ENCODE measurements at places on chromosomes 7 and 10.

- DNase-seq, result no peak
Observed at GRCh38 chr7:137084607-137085380, 216.3 kb downstream of the CHRM2 start.

- DNase-seq, result no peak
Observed at GRCh38 chr7:96061844-96062243, 260.1 kb downstream of the SLC25A13 start.

DNA sequence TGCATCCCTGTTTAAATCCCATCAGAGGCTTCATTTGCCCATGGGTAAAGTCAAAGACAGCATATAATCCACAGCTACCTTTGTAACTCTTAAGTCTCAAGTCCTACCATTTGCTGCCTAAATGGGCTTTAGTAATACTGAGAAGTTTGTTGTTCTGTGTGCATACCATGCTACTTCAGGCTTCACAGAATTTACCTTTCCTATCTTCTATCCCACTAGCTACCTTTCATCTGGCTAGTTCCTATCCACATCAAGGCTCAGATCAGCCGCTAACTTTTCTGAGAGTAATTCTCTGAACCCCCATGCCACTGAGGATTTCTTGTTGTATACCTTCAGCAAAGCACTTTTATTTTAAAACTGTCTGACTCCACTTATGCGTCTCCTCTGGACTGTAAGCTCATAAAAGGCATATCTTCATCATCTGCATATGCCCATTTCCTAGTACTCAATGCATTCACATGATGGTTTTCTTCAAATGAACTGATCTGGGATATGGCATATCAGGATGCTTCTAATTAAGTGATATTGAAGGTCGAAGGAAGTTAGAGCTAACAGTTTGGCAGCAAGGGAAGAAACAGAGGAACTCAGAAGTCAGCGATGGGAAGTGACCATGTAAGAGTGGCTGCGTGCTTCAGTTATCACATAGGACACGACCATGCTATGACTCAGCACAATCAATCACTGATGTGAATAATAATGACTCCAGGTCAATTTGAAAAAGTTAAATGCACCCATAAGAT is 283.9 kb upstream of the DKK1 start:
- DNase-seq, result no peak

GRCh38 chr7:43138710-43139109 is 26.3 kb downstream of the HECW1 start:
- DNase-seq, result no peak

GRCh38 chr7:41566581-41566980 is 136.3 kb downstream of the INHBA start:
- no peak for DNase-seq

DNA sequence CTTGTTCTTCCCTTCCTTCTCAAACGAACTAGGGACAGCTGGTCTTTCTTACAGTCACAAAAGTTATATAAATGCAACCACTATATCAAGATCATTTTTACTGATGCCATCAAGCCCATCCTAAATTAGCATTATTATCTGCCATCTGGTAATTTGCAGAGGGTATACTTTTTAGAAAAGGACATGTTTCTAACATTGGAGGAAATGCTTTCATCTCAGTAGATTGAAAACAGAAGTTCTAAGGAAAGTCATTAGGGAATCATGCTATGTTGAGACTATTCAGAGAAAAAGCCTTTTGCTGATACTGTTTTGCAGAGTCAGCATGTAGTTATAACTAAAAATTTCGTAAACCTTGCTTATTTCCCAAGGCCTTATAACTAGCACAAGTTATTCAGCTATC is 146.7 kb downstream of the WNT2 start:
- no peak for DNase-seq

DNA sequence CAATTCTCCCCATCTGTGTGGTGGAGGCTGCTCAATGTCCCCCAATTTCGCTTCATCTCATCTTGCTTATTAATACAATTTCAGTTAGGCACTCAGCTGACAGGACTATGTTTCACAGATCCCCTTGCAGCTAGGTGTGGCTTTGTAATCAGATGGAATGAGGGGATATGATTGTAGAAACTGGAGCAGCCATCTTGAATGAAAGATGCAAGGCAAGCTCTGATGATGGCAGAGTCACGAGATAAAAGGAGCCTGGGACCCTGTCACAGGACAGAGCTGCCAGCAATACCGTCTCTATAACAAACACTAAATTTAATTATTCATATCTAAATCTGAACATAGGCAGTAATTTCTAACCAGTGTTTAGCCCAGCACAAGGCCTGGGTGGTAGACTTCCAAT is 991 bp upstream of the DLD start:
- no peak for DNase-seq

GRCh38 chr10:116170815-116171250 is 102.2 kb downstream of the GFRA1 start:
- no peak for DNase-seq

- no peak for DNase-seq
Observed at GRCh38 chr7:101608772-101609713, 20.1 kb downstream of the MYL10 start.

DNA sequence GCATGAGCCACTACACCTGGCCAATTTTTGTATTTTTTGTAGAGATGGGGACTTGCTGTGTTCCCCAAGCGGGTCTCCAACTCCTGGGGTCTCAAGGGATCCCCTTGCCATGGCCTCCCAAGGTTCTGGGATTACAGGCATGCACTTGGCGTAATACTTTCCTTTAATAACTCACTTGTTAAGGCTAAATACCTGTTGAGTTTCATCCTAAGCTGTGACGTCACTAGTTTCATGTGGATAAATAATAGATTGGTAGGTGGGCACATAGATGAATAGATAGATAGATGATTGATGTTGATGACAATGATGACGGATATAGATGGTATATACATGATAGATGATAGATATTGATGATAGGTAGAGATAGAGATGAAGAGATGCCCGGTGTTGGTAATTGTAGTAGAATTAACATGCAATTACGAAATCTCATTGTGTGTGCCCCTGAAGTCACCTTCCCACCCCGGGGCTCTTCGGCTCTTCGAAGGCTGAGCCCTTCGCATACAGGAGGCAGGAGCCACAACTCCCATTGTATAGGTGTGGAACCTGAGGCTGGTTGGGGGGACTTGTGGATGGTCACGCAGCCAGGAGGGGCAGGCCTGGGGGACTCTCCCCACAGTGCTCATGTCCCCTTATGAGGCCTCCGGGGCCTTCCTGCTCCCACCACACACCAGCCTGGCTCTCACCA is 2.6 kb downstream of the GRIFIN start:
- DNase-seq, result no peak

DNA sequence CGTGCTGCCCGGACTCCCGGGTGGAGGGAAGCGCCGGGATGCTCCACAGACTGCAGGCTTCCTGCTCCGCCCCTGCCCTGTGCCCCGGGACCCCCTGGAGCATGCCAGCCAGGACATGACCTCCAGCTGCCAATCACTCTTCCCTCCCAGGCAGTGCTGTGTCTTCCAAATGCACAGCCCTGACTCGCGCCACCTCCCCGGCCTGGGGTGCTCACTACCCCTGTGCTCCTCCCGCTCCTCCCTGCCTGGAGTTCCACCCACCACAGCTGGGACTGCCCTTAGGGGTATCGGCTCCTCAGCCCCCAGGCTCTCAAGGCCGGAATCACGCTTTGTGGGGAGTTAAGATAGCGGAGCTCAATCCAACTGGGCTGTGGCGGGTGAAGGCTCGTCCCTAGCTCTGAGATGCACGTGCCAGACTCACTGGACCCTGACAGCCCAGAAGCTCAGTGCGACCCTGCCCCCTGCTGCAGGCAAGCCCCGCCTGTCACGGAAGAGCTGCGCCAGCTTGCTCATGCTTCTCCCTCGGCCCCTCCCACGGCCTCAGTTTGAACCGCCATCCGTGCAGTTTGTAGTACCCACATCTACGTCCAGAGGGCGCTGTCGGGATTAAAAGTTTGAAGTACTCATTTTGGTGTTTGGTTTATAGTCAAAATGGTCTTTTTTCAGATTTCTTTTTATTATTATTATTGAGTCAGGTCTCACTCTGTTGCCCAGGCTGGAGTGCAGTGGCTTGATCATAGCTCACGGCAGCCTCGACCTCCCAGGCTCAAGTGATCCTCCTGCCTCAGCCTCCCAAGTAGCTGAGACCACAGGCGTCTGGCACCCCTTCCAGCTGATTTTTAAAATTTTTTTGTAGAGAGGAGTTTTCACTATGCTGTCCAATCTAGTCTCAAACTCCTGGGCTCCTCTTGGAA is 142.5 kb upstream of the TCERG1L start:
- peak; percentile 13 for DNase-seq

DNA sequence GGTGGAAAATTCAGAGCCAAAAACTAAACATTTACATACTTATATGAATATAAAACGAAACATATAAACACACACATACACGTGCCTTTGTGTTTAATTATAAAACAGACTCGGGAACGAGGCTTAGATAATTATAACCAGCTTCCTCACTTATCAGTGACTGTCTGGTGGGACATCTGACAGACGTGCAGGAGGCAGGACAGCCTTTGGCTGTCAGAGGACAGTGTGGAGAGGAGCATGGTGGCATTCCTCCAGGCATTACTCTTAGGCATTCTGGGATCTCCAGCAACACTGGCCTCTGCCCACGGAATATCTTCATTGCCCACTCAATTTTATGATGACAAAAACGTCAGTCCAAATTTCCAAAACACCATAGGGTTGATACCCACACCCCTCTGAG is 262.2 kb upstream of the NFE2L3 start:
- no peak for DNase-seq

DNA sequence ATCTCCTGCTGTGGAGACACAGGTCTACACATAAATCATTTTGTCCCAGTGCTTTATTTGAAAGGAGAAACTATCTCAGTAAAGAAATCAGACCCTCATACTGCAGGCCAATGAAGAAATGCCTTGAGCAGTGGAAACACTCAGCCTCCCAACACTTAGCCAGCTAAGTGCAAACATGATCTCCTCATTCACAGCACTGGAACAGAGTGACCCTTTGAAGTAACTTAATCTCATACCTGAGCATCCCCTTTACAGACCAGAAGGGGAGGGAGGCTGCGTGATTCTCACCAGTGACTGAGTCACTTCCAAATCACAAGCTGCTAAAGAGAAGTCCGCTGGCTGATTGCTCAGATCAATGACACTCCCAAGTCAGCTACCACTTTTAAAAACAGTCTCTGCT is 4.5 kb downstream of the CHST15 start:
- no peak for DNase-seq

- DNase-seq, result no peak
Observed at GRCh38 chr7:133741078-133741477, 386.1 kb upstream of the LRGUK start.

DNA sequence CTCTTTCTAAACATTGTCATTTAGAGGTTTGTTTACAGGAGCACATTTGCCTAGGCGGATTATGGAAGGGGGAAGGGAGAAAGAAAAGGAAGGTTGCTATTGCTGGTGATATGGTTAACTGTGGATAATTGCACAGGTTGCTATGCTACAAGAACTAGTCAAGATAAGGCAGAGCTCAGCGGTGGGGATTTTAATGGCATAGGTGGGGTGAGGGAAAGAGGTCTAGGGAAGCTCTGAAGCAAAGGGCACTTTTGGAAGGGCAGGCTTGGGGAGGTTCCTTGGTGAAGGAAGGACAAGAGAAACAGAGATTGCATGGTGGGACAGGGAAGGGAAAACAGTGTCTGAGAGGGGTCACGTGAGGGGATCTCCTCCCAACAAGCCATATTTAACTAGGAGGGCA is 19.5 kb downstream of the HYAL4 start:
- DNase-seq, result no peak

DNA sequence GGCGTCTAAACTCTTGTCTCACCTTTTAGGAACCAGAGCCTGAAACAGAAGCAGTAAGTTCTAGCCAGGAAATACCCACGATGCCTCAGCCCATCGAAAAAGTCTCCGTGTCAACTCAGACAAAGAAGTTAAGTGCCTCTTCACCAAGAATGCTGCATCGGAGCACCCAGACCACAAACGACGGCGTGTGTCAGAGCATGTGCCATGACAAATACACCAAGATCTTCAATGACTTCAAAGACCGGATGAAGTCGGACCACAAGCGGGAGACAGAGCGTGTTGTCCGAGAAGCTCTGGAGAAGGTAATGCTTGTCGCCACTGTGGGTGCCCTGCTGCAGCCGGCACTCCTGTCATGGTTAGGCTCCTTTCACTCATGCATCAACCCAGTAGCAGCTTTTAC is 113.1 kb downstream of the ZMYND11 start:
- no peak for DNase-seq

GRCh38 chr7:87156709-87157108 is 4.5 kb downstream of the DMTF1 start:
- DNase-seq, result no peak

- no peak for DNase-seq
Observed at GRCh38 chr10:369684-370448, 234.6 kb downstream of the ZMYND11 start.

DNA sequence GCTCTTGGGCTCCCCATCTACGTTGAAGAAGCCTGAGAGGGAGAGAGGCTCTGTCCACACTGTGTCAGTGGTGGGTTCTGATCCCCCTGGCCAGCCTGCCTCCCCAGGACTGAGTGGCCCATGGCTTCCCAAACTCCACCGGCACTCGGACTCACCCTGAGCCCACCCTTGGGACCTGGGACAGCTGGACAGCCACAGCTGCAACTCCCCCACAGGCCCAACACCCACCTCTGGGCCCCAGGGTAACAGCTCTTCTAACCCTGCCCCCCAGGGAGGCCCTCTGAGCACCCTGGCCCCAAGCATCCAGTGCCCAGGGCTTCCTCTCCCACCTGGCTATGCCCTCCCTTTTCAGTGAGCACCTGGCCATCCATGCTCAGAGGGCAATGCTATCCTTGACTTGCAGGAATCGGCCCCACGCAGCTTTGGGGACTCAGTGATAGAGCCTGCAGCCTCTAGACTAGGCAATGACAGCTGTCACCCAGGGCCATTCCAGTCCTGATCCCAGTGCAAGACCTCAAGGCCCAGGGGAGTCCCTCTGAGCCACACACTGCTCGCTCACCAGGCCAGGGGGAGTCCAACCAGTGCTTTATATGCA is 17.9 kb downstream of the OGDHL start:
- DNase-seq, result no peak

- no peak for DNase-seq
Observed at GRCh38 chr10:33125522-33126517, 167.8 kb upstream of the ITGB1 start.

GRCh38 chr7:149808311-149808710 is 29.9 kb upstream of the ZNF862 start:
- no peak for DNase-seq

- no peak for DNase-seq
Observed at GRCh38 chr10:66931340-66931948, 5.6 kb downstream of the LRRTM3 start.

- no peak for DNase-seq
Observed at GRCh38 chr7:922334-923107, 32.0 kb downstream of the ADAP1 start.

- no peak for DNase-seq
Observed at GRCh38 chr7:32941681-32942414, 15.4 kb upstream of the FKBP9 start.

- no peak for DNase-seq
Observed at GRCh38 chr7:139731802-139732470, 45.9 kb downstream of the HIPK2 start.

GRCh38 chr10:84948644-84949043 is 620.3 kb downstream of the CCSER2 start:
- DNase-seq, result no peak

All from activated effector memory CD4-positive, alpha-beta T cell treated with Interleukin-2 at 50 U/mL for 16 hours (primary cell).